ENCODE measurements at places on chromosomes 5 and 9. TPM values are rescaled to one million over a fixed set of nuclear protein-coding genes. Genes with fewer than 3 reads are reported as not detected.
A peak's percentile ranks its signal among the peaks of the same experiment; 100 is the strongest.

Gene TENT4A
- total RNA-seq = 18.4 TPM

- DNase-seq = no peak
These were observed 1.1 kb downstream of the GPBP1 start for GRCh38 chr5:57174890-57175510.

Gene PCDHB10
- 0.94 TPM for total RNA-seq

GRCh38 chr5:151239237-151239861 is 13.6 kb upstream of the GM2A start:
- peak; percentile 94 for DNase-seq

DNA sequence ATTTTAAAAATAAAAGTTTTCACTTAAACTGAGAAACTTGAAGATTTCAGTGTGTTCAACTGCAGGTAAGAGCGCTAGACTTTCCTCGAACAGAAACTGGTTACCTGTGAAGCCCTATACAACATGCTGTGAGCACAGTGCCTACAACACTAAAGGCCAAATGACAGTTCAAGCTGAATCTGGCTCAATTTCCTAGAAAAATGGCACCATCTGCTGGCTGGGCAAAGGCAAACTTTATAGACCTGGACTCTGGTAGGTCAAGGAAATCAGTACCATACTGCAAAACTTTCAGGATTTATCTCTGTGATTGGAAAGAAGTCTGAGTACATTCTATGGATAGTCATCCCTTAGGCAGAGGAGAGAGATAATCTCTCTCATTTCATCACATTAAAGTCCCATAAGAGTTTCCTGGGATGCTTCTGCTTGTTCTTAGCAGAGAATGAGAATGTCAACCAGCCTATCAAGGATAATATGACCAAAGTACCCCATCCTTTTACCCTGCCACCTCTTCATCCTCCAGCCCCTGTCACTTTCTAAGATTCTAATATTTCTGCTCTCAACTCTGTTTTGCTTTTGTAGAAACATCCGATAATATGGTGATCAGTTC is 31.8 kb upstream of the FOXB2 start:
- no peak for DNase-seq

Gene AUH
- 39.7 TPM for total RNA-seq

- no peak for DNase-seq
These were observed 291.9 kb upstream of the PDE4D start for GRCh38 chr5:60185231-60186099.

GRCh38 chr5:170333161-170333910 is 35.8 kb upstream of the LCP2 start:
- peak; percentile 83 for DNase-seq

DNA sequence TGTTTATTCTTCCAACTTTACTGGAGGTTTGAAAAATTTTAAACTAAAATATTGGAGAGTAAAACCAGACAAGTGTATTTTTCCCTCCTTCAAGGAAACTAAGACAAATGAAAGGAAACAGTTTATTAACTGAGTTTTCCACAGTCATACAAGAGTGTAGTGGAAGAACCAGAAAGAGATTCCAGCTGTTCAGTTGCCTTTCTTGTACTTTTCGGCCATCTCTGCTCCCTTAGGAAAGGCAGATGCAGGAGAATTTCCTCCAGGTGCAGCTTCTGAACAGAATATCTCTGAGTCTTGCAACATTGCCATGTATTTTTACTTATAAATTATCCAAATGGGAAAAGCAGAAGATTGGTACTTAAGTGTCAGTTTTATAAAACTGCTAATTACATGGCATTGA is 217.1 kb downstream of the MAST4 start:
- no peak for DNase-seq

DNA sequence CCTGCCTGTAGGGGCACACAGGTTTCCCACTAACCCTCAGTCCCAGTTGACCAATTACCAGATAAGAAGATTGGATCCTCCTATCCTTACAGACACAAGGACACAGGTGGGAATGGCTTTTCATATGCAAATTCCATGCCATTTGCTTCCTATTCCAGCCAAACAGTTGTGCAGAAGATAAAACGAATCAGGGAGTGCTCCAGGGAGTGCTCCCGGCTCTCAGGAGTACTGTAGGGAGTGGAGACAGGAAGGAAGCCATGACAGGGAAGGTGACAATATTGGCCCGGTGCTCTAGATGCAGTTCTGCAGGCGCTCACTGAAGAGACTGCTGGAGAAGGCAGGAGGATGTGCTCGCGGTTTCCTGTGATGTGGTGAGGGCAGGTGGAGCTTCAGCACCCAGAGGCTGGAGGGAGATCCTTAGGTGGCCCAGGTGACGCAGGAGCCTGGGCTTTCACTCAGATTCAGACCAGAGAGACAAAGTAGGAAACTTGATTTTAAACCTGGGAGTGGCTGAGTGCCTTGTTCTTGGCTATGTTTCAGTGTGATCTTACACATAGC is 260.0 kb downstream of the AUH start:
- DNase-seq = no peak

Gene FOXD4L5
- total RNA-seq = 0.11 TPM
